ENCODE measurements at places on chromosomes 4 and X.

- DNase-seq: no peak
These were observed 40.1 kb upstream of the GNPDA2 start for GRCh38 chr4:44766453-44766852.

- DNase-seq: no peak
These were observed 169.1 kb downstream of the LDB2 start for GRCh38 chr4:16729336-16729735.

GRCh38 chrX:72396117-72396516, 90.4 kb upstream of the CITED1 start:
- no peak for DNase-seq

GRCh38 chr4:112153211-112153791, 8.0 kb downstream of the FAM241A start:
- DNase-seq: no peak

- no peak for DNase-seq
These were observed 2.3 kb upstream of the FOXP3 start for GRCh38 chrX:49266523-49267445.
